Smooth muscle cell of trachea (primary cell): ENCODE measurements at places on chromosomes 6 and 20. TPM values are rescaled to one million over a fixed set of nuclear protein-coding genes. Genes with fewer than 3 reads are reported as not detected.

WASF1 gene
- 6.3 and 17.3 TPM in 2 replicates for total RNA-seq

PAK5 gene
- total RNA-seq: under 0.01 TPM in 1 of 2 replicates, not detected in the other

CST7 gene
- not detected in 2 replicates for total RNA-seq

ID4 gene
- 3.6 and 3.8 TPM in 2 replicates for total RNA-seq

FOXS1 gene
- total RNA-seq: not detected in 2 replicates

EYA4 gene
- total RNA-seq: 26.2 and 29.9 TPM in 2 replicates

PREX1 gene
- 16.9 and 34.9 TPM in 2 replicates for total RNA-seq
